ENCODE measurements at places on chromosomes 3 and 15.

DNA sequence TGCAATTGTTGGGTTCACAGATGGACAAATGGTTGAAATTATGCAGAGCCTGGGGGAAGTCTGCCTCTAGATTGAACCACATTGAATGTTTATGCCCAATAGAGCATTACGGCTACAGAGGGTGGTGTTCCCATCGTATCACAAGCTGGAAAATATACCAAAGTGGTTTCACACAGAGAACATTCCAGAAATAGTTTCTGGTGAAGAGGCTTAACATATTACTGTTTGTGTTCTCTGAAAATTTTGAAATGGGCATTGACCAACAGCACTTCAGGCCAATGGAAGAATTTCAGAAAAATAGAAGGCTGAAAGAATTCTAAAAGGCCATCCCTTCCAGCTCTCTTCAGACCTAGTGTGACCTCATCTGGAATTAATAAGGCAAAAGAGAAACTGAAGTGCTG, 203.9 kb downstream of the NEK10 start:
- DNase-seq: no peak

DNA sequence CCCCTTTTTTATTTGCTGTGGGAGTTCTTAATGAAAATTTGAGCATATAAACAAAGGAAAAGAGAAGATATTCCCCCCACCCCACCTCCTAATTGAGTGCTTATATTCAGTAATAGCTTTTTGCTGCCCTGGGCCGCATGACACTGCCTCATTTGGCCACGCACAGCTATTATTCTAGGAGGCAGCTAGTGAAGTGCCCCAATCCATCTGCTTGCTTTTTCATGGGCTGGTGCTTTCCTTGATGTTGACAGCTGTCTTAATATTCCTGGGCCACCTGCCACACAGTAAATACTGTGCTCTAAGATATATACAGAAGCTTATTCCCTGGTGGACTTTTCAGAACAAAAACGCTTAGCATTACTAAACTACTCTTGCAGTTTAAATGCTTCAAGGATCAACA, 3.8 kb upstream of the CRYBG3 start:
- DNase-seq: no peak

DNA sequence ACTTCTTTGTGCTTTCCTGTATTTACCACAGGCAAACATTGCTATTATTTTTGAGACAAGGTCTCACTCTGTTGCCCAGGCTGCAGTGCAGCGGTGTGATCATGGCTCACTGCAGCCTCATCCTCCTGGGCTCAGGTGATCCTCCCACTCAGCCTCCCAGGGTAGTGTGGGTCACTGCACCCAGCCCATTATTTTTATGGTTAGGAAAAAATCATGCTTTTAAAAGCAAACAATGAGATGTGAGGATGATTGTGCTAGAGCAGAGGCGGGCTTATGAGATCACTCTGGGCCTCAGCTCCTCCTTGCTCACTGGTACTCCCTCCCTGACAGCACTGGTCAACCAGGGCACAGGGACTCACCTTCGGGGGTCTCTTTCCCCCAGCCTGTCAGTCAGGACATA, 2.2 kb downstream of the MAN2C1 start:
- no peak for DNase-seq

- no peak for DNase-seq
Measured at GRCh38 chr3:138173769-138174420, 826 bp downstream of the DBR1 start.

DNA sequence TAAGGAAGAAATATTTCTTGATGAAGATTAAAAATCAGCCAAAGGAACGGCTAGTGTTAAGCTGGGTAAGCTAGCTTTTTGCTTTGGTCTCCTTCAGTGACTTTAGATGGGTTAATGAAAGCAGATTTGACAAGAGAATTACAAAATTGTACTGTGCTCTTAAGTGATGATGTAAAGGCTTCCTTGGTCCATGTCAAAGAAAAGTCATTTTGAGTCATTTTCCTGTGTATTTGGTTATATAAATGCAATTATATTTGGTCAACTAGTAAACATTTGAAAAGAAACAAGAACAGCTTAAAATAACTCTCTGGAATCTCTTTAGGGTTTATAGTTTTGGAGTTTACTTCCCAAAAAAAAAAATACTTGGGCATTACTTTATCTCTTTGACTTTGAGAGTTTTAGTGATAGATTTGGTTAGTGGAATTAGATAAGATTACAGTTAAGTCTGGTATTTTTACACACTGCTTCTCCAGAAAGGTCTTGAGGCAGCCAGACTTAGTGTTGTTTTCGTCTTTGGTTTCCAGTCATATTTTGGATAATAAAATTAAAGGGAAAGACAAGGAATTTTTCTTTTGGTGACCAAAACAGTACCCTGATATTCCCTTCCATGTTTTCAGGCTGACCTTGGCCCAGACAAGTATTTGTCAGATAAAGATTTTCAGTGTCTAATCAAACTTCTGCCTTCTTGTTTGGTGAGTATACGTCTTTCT, 42.3 kb downstream of the PDHB start:
- DNase-seq: no peak

- no peak for DNase-seq
Measured at GRCh38 chr3:105394177-105394576, 27.5 kb downstream of the ALCAM start.

DNA sequence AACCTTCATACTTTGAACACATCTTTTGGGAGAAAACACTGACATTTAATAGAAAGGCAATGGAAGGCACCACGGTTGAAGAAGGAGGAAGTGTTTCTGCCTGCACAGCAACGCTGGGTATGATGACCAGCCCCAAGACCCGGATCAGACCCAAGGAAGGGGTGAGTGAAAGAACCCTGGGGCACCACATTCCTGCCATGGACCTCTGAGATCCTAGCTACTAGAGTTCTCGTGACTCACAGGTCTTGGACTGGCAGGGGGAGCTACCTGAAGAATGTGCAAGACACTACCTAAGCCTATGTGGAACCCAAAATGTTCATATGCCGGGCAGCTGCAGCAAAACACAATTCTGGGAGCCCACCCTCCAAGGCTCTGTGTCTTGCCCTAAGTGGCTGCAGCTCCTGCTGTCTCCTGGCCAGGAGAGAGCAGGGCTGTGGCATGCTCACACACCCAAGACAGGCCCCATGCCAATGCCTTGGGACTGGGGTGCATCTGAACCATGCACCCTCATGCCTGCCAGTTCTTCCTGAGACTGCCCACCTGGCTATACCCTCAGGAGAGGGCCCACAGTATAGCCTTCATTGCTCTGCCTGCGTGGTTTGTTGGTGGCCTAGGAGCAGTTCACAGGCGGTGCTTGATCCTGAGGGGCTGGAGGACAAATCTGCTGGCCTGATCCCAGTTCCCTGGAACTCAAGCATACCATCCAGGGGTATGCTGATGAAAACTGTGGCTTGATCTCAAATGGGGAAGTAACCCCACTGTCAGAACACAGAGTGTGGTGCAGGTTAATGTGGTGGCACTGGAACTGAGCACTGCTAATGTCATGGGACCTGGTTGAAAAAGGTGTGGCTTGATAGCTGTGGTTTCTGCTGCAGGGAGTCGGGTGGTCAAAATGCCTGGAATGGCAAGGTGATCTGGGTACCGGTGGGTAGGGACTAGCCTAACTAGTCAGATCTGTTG, 353.3 kb upstream of the ARHGEF26 start:
- DNase-seq: no peak

Measured in putamen (tissue), 1 donor.